ENCODE measurements at places on chromosomes 16 and 17. TPM values are rescaled to one million over a fixed set of nuclear protein-coding genes. Genes with fewer than 3 reads are reported as not detected.

- peak overlapping the region; percentile 89 for H3K4me3 ChIP-seq
- peak; percentile 85 for DNase-seq
- H3K27ac ChIP-seq, result no peak overlapping the region
- no peaks in the 10 kb centered on the region for H3K36me3 ChIP-seq
- peaks cover 4% of the 10 kb centered on the region for H3K4me1 ChIP-seq
These were observed 58.2 kb downstream of the RAP1GAP2 start for GRCh38 chr17:2854143-2855055.

DNA sequence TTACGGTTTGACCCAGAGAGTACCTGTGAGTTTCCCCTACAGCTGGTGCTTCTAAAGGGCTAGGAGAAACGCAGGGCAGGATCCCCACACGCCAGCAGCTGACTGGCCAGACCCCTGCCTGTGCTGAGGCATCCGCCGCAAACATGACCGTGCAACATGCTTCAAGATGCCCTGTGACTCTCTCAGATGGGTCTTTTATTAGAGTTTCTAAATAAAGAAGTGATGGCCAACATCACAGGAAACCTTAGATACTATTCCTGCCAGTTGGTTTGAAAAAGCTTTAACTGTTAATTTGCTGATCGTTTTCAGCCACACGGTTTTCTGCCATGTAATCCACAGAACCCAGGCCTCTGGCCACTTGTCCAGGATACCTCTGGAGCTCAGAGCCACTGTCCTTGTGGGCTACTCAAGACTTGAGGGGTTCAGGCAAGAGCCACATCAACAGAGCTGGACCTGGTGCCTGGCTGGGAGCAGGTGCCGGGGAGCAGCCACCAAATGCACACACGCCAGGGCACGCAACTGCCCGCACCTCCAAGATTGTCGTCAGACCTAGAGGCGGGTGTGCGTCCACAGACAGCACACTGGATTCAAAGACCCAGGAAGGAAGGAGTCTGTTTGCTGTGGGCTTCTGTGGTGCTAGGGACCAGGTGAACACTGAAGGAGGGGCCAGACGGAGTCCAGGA, 118.4 kb downstream of the ZNF778 start:
- peak overlapping the region; percentile 2 for H3K27ac ChIP-seq
- peaks cover 6% of the 10 kb centered on the region for H3K36me3 ChIP-seq
- no peaks in the 10 kb centered on the region for H3K27me3 ChIP-seq
- no peak for DNase-seq

DNA sequence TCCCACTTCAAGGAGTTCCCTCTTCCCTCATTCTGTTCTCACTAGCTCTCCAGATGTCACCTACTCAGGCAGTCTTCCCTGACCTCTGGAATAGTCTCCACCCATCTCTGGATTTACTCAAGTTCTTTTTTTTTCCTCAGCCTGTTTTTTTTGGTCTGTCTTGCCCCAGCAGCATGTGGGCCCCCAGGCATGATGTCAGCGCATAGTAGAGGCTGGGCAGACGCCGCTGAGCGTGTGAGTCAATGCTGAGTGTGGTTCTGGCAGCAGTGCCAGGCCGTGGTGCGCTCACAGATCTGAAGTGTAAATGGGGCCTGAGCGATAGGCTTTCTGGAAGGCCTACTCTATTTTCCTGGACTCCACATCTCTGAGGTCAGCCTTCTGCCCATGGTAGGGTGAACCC, 2.7 kb upstream of the KCNJ18 start:
- no peak overlapping the region for H3K4me3 ChIP-seq
- no peaks in the 10 kb centered on the region for H3K27me3 ChIP-seq
- no peak for DNase-seq
- H3K4me1 ChIP-seq, result no peaks in the 10 kb centered on the region
- H3K27ac ChIP-seq, result no peak overlapping the region
- no peaks in the 10 kb centered on the region for H3K36me3 ChIP-seq

DNA sequence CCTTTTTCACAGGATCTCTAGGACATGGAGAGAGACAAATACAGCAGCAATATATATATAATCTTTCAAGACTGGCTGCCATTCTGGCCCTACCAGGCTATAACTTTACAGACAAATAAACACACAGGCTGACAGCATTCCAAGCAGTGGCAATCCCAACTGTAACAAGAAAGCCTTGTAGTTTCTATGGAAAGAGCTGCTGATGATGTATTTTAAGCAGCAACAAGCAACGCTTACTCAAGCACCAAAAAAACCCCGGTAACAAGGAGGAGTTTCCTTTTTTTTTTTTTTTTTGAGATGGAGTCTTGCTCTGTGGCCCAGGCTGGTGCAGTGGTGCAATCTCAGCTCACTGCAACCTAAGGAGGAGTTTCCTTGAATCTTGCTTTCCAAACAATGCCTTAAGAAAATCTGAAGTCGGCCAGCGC, 23.2 kb downstream of the LSM12 start:
- no peaks in the 10 kb centered on the region for H3K27me3 ChIP-seq
- H3K36me3 ChIP-seq, result peaks cover 49% of the 10 kb centered on the region
- no peaks in the 10 kb centered on the region for H3K4me1 ChIP-seq

DNA sequence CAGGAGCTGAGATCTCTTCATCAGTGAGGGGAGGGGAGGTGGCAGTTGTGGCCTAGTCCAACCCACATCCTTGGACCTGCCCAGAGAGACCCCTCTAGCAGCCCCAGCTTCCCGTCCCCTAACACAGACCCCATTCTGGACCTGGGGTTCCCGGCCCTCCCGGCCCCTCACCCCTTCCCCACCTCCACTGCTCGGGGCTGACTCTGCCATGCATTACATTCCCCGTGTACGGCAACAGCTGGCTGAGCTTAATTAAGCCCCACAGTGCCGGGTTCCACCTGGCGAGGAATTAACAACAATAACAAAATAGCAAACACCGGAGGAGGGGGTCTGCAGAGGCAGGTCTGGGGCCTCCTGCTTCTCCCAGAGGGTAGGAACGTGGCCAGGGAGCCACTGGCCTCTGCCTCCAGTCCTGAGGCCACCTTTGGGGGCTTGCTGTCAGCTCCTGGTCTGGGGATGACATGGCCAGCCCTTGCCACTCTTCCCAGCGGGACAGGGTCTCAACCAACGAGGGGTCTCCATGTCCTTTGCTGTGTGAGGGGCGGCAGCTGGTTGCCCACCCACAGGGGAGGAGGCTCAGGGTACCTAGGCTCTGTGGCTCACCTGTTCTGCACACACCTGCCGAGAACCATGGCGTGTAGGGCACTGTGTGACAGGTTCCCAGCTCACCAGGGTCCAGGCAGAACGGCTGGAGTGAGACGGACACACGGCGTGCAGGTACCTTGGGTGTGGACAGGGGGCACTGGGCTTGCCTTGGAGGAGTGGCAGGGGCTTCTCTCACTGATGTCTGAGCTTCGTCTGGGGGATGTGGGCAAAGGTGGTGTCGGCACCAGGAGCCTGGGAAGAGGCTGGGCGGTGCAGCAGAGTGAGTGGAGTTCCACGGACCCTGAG, 46.9 kb upstream of the CBFA2T3 start:
- H3K4me3 ChIP-seq, result no peak overlapping the region
- H3K27ac ChIP-seq, result no peak overlapping the region
- H3K36me3 ChIP-seq, result no peaks in the 10 kb centered on the region
- H3K27me3 ChIP-seq, result no peaks in the 10 kb centered on the region

GRCh38 chr16:75433732-75434413, 570 bp upstream of the CFDP1 start:
- peak overlapping the region; percentile 70 for H3K27ac ChIP-seq
- H3K4me3 ChIP-seq, result peak overlapping the region; percentile 93
- no peaks in the 10 kb centered on the region for H3K27me3 ChIP-seq
- DNase-seq, result peak; percentile 91

- peaks cover 66% of the 10 kb centered on the region for H3K27me3 ChIP-seq
- no peaks in the 10 kb centered on the region for H3K4me1 ChIP-seq
- peak; percentile 54 for DNase-seq
- H3K27ac ChIP-seq, result no peak overlapping the region
- H3K36me3 ChIP-seq, result no peaks in the 10 kb centered on the region
These were observed 7.8 kb downstream of the DLX3 start for GRCh38 chr17:49987290-49987585.

CD300C gene
- not detected for total RNA-seq

CIBAR2 gene
- total RNA-seq, result not detected

SULT1A1 gene
- total RNA-seq, result 4.3 TPM

TTLL6 gene
- 2.1 TPM for total RNA-seq

EIF5A gene
- 617 TPM for total RNA-seq

CES1 gene
- total RNA-seq, result not detected
